ENCODE measurements at places on chromosomes 12 and 14.

- no peak for DNase-seq
These were observed 6.3 kb downstream of the TESC start for GRCh38 chr12:117092886-117093285.

- no peak for DNase-seq
These were observed 2.8 kb downstream of the KLRC4 start for GRCh38 chr12:10406725-10407124.

GRCh38 chr14:20782280-20782890, 1.3 kb downstream of the RNASE6 start:
- DNase-seq, result no peak

- DNase-seq, result no peak
These were observed 107.3 kb downstream of the SAMD4A start for GRCh38 chr14:54674046-54674741.

DNA sequence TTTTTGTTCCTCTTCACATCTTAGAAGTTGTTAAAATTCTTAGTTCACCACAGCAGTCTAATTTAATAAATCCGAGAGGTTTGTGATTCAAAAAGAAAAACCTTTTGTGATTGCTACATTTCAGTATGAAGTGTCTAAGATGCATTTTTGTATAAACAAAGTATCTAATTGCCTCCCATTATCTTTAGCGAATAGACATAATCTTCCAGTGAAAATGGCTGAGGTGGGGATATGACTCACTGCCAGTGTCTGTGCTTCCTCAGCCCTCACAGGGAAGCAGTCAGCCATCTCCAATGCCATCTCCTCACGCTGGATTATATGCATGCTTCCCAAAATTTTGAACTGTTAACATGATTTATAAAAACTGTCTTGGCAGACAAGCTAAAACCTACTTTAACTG, 7.6 kb downstream of the GCH1 start:
- DNase-seq, result no peak

DNA sequence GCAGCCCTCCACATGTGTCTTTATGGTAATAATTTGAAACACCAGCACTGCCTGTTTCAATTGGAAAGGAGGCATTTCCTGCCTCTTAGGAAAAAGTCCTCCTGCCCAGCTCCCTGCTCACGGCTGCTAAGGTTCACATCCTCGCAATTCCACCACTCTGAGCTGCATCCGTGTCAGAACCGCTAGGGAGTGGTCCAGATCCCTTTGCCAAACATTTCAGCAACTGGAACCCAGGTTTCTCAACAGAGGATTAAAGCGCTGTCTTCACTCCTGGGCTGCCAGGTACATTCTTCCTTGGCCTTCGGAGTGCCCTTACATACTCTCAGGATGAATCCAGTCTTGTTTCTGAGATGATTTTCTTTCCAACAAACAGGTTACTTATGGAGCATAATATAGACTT, 23.3 kb downstream of the C14orf132 start:
- DNase-seq, result no peak

GRCh38 chr12:98752726-98753125, 107.6 kb downstream of the APAF1 start:
- DNase-seq, result no peak

GRCh38 chr14:35384455-35385041, 20.0 kb downstream of the NFKBIA start:
- no peak for DNase-seq

DNA sequence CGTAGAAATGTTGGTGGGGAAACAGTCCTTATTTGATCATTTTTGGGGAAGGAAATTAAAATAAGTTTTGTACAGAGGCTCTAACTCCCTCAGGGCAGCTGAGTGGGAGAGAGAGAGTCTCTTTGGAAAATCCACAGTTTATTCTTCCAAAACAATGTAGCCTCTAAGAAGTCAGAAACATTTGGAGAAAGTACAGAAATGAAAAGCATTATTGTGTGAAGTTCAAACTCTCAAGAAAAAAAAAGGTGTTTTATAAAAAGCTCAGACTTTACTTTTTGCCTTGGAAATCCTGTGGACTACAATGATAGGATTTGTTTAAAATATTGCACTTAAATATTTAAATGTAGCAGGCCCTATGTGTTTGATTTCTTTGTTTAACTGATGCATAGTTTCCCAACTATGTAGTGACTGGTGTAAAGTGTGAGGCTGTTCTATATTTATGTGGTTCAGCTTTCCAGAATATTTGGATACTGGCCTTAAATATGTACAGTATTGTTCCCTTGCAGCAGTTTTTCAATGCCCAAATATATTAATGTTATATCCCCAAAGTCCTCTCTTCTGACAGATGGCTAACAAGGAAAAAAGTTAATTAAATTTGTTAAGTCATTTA, 82.0 kb upstream of the OTOGL start:
- no peak for DNase-seq

GRCh38 chr12:109329686-109330085, 18.0 kb upstream of the MYO1H start:
- DNase-seq, result no peak

- DNase-seq, result no peak
These were observed 32.4 kb upstream of the SLC17A8 start for GRCh38 chr12:100324498-100324897.

DNA sequence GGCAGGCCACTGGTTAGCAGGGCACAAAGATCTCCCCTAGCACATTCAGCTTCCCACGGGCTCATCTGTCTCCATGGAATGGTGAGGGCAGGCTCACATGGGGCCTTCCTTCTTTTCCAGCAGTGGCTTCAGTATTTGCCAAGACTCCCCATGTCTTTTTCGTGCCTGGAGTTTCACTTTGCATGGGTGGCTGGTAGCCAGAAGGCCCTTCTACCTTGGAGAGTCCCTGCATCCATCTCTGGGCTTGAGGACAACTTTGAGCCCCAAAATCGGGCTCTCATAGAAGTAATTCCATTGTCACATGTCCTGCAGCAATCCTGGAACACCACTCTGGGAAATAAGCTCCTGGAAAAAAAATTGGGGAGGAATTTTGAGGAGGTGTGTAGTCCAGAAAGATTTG, 42.1 kb downstream of the NFKBIA start:
- DNase-seq, result no peak

DNA sequence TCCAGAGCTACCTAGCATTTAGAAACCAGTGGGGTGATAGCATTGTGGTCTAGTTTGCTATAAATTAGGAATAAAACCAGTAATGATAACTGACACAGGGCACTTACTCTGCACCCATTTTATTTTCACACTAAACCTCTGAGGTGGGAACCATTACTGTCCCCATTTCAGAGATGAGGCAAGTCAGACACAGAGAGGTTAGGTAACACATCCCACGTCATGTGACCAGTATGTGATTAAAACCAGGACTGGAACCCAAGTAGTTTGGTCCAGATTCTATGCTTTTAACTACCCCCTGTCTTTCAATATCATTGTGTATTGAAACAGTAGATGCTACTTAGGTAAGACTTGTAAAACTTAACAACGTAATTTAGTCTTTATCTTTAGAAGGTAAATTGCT, 110.2 kb downstream of the PLXNC1 start:
- no peak for DNase-seq

- no peak for DNase-seq
These were observed 158.2 kb upstream of the NTF3 start for GRCh38 chr12:5273709-5274108.

DNA sequence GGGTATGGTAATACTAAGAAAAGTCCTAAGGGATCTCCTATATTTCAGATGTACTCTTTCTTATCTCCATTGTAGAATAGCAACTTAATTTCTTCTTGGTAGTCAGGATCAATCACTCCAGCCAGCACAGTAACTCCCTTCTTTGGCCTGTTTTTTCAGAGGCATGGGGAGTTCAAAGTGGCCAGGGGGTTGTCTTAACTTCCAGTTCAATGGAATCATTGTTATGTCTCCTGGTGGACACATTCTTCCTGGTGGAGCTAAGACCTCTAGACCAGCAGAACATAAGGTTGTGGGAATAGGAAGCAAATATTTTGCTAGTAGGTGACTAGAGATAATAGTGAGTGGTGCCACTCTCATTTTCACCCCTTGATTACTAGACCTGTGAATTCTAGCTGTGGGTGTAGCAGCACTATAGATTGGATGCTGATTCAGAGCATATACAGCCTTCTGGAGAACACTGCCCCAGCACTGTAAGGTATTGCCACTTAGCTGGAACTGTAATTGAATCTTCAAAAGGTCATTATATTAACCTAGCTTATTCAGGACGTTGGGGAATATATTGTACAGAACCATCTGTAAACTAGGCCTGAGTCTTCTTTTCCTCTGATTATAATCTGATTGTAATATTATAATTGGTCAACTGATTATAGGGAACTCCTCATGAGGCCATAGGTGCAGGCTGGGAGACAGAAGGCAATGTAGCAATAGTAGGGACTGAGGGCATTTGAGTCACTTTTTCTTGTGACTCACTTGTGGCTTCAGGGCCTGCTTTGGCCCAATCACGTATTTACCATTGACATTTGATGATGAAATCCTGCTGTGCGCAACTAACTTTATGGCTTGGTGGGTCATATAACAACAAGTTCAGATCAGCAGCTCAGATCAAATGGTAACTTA, 60.2 kb upstream of the ATP2B1 start:
- no peak for DNase-seq

DNA sequence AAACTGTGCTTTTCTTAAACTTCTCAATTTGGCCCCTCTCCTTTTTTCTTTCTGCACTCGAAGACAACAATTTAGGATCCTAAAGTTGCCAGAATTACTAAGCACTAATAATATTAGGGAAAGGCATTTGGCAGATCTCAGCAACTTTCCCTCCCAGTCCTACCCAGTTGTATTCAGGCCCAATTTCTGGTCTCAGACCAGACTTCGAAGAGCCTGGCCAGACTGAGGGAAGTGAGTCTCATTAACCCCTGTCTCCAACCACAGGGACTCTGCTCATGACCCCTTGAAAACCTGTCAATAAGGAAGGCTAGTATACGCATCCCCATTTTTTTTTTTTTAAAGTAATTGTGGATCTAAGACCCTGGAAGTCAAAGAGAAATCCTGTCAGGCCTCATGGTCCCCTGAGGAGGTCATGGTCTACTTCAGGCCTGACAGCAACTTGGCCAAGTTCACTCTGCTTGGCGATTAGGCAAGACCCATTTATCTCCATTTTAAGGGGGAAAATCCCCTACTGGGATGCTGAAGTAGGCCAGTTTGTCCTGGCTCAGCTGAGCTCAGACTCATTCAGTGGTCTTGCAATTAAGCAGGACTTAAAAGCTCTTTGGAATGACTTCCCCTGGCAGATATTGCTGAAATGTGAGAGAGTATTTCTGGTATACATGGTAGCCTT, 521.0 kb downstream of the FUT8 start:
- no peak for DNase-seq

- no peak for DNase-seq
These were observed 11.0 kb downstream of the GPR135 start for GRCh38 chr14:59454139-59454538.

DNA sequence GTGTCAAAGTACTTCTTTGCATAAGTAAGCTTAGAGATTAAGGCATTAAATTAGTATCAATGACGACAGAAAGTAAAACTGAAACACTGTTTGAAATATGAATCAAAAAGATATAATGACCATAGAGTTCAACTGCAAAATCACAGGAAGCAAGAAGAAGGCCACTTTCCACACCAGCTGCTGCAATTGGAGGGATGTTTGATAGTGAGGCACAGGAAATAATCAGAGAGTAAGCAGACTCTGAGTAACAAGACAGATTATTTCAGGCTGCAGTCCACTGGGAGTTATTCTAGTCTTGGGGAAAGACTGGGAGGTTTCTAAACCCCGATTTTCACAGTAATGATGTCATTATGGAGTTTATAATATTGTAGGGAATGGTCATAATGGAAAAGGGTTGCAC, 12.9 kb downstream of the MDGA2 start:
- no peak for DNase-seq

Measured in stimulated activated CD8-positive, alpha-beta memory T cell treated with anti-CD3 and anti-CD28 coated beads, Interleukin-7, amount 100 ng/mL, for 1 hour (primary cell).